ENCODE measurements at places on chromosomes 3 and 15. TPM values are rescaled to one million over a fixed set of nuclear protein-coding genes. Genes with fewer than 3 reads are reported as not detected.

DNA sequence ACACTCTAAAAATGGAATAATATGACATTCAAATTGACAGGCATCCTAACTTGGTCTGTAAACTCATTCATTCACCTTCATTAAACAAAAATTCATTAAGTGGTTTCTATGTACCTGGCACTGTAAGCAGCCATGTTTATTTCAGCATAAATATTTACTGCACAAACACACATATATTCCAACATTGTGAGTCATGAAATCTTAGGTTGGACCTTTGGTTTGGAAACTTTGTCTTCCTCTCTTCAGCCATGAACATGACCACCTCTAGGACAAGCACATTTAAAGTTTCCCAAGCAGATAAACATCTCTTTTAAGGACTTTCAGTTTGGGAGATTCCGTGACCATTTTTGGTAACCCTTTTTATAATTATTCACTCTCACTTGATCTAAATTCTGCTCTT, 131.8 kb downstream of the TPRG1 start:
- no peak overlapping the region for H3K4me3 ChIP-seq
- H3K27me3 ChIP-seq: no peaks in the 10 kb centered on the region
- H3K36me3 ChIP-seq: no peaks in the 10 kb centered on the region
- H3K27ac ChIP-seq: no peak overlapping the region
- no peak for ATAC-seq

Gene TMEM41A
- 10.4 TPM for total RNA-seq

DNA sequence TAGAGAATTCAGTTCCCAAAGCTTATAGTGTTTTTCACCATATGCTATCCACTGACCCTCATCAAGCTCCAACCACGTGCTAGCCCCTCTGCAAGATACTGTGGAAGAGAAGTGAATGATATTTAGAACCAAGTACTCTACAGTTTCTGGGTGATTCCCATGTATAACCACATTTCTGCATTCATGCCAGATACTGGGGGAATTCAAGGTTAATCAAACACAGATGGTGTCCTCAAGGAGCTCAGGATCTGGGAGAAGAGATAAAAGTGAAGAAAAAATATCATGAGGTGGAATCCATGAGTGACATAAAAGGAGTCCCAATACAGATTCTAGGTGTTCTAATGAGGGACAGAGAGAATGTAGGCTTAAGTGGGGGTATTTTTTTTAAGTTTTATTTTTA, 195.8 kb downstream of the FHIT start:
- H3K27ac ChIP-seq: no peak overlapping the region
- H3K27me3 ChIP-seq: no peaks in the 10 kb centered on the region
- no peaks in the 10 kb centered on the region for H3K36me3 ChIP-seq
- no peak for ATAC-seq

Gene SPG21
- total RNA-seq: 81.0 TPM

- H3K4me1 ChIP-seq: peaks cover 4% of the 10 kb centered on the region
- H3K4me3 ChIP-seq: no peak overlapping the region
- H3K27ac ChIP-seq: no peak overlapping the region
- ATAC-seq: no peak
- no peaks in the 10 kb centered on the region for H3K36me3 ChIP-seq
Measured at GRCh38 chr3:136901391-136901790, 39.4 kb downstream of the NCK1 start.

DNA sequence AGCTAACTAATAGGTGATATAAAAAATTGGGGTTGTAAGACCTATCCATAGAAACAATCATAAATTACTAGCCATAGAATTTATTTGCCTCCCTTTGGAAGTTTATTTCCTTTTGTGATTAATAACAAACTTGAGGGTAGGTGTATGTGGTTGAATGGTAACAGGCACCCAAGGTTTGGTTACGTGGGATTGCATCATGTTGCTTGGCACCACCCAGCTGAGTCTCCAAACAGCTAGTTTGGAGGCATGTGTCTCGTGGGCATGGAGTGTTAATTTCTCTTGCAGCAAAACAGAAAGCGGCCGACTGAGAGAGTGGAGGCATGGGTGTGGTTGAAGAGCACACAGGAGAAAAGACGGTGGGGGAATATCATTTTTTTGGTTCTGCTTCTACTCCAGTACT, 441.4 kb downstream of the CNTN4 start:
- no peaks in the 10 kb centered on the region for H3K27me3 ChIP-seq
- no peaks in the 10 kb centered on the region for H3K36me3 ChIP-seq
- H3K27ac ChIP-seq: no peak overlapping the region
- no peaks in the 10 kb centered on the region for H3K4me1 ChIP-seq

GRCh38 chr3:195302431-195302830, 31.5 kb upstream of the XXYLT1 start:
- no peaks in the 10 kb centered on the region for H3K36me3 ChIP-seq
- H3K27ac ChIP-seq: no peak overlapping the region
- no peaks in the 10 kb centered on the region for H3K27me3 ChIP-seq
- ATAC-seq: no peak
- no peaks in the 10 kb centered on the region for H3K4me1 ChIP-seq

DNA sequence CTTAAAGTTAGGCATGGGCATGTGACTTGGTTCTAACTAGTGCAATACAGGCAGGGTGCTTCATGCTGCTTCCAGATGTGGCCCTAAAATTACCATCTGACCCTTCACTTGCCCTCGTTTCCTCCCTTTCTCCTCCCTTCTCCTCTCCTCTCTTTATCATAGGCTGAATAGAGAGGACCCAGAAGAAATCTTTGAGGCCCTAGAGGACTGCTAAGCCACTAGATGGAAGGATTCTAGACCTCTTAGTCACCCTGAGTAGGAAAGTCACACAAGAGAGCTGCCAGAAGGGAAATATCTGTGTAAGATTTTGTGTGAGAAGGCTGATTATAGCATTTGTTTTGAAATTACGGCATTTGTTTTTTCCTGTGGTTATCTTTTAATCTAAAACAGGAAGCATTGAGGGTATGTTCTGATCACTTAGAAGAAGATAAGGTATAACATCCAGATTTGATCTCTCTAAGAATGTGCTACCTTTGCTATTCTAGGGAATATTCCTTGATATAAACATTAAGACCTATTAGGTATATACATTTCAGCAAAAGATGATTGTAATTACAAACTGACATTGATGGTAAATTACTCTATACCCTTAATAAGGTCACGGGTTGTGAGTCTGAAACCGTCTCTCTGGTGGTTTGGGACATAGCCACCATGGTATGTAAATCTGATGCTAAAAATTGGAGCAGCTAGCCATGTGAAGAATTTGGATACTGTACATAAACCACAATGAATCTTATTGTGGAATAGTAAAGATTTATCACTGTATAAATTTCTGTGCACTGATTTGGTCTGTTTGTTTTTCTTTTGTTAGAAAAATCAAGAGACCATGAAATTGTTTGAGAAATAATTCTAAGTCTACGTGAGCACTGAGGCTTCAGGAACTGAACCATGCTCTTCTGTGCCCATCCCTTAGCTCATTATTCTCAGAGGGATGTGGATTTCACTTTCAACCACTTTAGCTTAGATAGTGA, 84.1 kb downstream of the TP63 start:
- ATAC-seq: no peak
- no peak overlapping the region for H3K4me3 ChIP-seq
- H3K4me1 ChIP-seq: no peaks in the 10 kb centered on the region
- no peaks in the 10 kb centered on the region for H3K27me3 ChIP-seq

GRCh38 chr15:85615930-85616329, 178.8 kb downstream of the KLHL25 start:
- H3K4me1 ChIP-seq: peaks cover 40% of the 10 kb centered on the region
- H3K4me3 ChIP-seq: no peak overlapping the region
- H3K36me3 ChIP-seq: no peaks in the 10 kb centered on the region
- ATAC-seq: no peak
- no peaks in the 10 kb centered on the region for H3K27me3 ChIP-seq

Gene RNF13
- total RNA-seq: 97.6 TPM

Data from gastroesophageal sphincter (tissue), 4 donors.